Left hindlimb (tissue), 1 donor: ENCODE measurements at places on chromosomes 16 and 17.

- DNase-seq = no peak
Observed at GRCh38 chr16:31513884-31514283, 5.7 kb upstream of the RUSF1 start.

DNA sequence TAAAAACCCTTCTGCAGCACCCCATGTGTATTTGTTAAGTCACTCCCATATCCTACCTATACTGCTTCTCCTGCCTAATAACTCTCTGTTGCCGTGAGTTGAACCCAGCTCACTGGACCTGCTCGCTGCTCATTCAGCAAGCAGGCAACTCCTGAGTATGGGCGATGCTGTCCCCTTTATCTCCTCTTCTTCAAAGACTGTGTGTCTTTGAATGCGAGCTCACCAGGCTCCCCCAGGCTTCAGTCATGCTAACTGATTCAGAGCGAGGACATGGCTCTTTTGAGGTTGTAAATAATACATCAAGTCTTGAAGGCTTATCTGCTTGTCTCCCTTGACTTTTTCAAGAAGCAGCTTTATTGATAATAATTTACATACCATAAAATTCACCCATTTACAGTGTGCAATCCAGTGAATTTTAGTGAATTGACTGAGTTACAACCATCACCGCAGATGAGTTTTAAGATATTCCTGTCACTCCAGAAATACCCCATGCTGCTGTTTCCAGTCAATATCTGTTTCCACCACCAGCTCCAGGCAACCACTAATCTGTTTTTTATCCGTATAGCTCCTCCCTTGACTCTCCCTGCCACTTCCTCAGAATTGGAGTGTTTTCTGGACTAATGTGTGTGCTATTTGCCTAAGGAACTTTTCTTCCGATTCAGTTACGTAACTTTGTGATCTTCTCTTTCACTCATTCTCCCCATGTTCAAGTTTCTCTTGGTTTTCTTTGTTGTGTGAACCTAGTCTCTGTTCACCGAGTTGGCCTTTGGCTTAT lies 132.2 kb downstream of the SPECC1 start:
- DNase-seq = no peak

GRCh38 chr16:29726845-29727377 lies 18.9 kb downstream of the C16orf54 start:
- no peak for DNase-seq

GRCh38 chr17:38454532-38454931 lies 26.3 kb downstream of the ARHGAP23 start:
- DNase-seq = peak; percentile 78

GRCh38 chr16:67327743-67328142 lies 1.1 kb downstream of the LRRC36 start:
- no peak for DNase-seq

- no peak for DNase-seq
Observed at GRCh38 chr17:63916566-63917185, 2.0 kb downstream of the GH1 start.

DNA sequence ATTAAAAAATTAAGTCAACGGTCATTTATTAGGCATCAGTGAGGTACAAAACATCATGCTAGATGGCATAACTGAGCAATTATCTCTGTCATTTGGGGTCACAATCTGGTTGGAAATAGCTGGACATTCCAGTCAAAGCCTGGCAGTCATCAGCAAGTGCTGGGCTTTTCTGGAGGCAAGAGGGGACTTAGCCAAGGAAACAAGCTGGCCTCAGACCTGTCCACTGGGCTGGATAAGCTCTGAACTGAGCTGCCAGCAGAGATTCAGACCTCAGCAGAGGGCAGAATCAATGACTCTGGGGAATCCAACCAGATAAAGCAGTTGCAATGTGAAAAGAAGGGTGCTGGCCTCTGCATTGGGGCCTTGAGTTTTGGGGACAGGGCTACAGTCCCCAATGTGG lies 161.9 kb upstream of the NOL11 start:
- DNase-seq = no peak

DNA sequence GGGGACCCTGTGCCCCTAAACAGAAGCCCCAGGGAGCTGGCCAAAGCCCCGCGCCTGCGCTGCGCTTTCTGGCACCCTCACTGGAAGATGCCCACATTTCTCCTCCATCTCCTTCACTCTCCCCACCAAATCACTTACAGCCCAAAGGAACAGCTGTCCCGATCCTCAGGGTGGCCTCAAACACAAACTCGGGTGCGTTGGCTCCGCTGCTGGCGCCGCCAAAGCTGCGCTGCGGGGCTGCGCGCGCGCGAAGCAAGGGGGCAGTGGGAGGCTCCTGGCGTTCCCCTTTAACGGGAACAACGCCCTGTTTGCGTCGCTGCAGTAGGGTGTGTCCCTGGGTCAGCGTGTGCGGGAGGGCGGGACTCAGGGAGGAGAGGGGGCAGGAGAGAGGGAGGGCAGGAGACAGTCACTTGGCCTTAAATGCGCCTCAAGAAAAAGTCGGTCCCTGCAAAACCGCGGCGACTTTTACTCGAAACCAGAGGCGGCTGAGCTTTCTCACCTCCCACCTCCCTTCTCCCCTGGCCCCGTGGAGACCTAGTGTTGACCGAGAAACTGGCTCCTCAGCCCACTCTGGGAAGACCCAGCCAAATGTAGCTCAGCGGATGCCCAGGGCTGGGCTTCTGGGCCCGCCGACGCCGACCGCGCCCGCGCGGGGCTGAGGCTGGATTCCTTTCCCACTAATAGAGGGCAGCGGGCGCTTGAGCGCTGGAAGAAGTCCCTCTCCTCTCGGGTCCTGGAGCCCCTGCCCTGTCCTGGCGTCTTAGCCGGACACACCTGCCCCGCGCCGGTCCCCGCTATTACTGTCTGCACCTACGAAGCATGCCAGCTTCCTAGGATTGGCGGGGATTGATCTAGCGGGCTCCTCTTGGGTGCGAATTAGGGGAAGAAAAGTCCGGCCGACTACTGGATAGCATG lies 2.6 kb downstream of the PMP22 start:
- DNase-seq = peak; percentile 94

- DNase-seq = no peak
Observed at GRCh38 chr16:24753000-24753399, 23.5 kb downstream of the TNRC6A start.

DNA sequence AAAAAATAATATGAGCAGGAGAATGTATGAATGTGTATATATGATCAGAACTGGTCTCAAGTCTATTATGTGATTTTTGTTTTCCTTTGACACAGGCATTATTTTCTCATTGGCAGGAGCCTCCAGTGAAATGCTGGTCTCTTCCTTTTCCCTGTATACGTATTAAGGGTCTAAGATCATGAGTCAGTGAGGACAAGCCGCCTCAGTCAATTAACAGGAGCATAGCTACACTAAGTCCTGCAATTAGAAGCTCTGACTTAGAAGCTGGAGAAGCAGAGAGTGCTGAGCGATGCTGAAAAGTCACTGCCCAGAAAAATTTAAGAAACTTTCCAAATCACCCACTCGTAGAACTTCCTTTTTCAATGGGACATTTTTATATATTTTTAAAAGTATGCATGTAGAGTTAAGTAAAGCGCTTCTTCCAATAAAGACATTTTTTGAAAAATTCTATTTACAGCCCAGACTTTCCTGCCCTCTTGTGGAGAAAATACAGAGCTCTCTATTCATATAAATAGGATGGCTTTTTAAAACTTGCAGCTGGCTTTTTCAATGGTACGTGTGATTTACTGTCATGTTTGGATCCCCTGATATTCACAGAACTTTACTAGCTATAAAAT lies 70.2 kb upstream of the PSMD7 start:
- no peak for DNase-seq

DNA sequence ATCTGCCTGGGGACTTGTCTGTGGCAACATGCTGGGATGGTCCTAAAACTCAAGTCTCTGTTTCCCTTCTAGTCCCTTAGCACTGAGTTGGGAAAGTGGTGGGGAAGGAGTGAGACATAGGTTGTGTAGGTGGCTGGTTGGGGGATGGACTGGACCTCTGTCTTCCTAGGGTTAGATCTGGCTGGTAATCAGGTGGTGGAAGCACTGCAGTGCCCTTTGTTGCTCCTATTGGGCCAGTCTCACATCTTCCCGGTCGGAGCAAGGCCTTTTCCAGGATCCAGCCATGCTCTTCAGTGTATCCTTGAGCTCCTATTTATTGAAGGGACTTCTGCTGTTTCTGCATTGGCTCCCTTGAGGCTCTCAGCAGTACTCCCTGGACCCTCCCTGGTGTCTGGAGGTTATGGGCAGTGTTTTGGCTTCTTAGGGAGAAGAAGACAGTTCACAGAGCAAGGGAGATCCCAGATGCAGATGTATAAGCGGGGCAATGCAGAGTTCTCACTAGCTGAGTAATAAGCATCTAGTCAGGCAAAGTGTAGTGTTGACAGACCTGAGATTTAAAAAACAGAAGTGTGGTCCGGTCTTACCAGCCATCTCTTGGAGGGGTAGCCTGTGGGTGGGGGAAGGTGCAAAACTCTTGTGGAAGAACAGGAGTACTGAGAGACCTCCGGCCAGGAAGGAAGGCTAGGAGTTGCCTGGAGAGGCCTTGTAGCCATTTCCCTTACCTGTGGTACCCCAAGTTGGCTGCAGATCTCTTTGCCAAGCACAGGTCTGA lies 1.3 kb upstream of the NUTF2 start:
- no peak for DNase-seq

DNA sequence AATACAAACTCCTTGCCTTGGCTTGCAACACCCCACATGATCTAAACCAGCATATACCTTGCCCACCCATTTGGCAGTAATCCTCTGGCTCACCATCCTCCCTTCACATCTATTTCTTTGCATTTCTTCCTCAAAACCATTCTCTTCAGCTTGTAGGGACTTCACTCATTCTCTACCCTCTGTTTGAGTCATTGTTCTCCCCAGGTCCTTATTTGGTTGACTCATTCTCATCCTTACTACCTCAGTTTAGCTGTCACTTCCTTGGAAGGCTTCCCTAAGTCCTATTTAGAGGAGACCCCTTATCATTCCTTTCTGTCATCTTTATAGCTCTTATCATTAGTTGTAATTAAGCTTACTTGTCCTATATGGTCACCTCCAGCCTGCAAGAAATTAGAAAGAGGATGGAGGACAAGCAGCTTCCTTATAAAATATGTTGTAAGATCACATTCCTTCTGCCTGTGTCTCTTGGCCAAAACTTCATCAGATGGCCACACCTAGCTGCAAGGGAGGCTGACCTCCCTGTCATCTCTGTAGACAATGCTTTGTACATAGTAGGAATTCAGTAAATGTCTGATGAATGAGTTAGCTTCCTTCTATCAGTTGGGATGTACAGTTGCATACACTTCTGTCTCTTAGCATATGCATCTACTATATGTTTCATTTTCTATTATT lies 1.7 kb downstream of the TTC19 start:
- DNase-seq = no peak

GRCh38 chr16:75413951-75414350 lies 19.4 kb downstream of the CFDP1 start:
- no peak for DNase-seq

DNA sequence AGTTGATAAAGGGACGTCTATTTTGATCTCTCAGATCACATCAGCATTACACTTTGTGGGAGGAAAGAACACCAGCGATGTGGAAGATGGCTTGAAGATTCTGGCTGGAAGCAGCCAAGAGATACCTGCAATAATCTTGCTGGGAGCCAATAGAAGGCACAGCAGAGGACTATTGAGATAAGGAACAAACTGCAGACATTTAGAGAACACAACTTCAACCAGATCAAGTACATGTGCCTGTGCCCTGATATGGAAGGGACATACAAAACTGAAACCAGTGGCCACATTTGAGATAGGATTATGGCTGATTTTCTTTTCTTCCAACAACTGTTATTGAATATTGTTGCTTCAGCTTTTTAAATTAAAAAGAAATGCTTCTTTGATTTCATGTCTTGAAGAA lies 18.6 kb upstream of the PSMD7 start:
- DNase-seq = no peak

- DNase-seq = no peak
Observed at GRCh38 chr16:24526701-24527495, 12.5 kb upstream of the RBBP6 start.

DNA sequence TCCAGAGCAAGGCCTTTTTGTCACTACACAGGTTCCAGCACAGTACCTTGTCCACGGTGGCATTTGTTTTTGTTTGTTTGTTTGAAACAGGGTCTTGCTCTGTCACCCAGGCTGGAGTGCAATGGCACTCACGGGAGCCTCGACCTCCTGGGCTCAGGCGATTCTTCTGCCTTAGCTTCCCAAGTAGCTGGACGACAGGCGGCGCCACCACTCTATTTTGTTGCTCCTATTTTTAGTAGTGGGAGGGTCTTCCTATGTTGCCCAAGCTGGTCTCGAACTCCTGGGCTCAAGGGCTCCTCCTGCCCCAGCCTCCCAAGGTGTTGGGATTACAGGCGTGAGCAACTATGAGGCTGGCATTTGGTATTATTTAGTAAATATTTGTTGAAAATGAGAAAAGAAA lies 10.3 kb downstream of the MRC2 start:
- no peak for DNase-seq

- DNase-seq = no peak
Observed at GRCh38 chr16:83301971-83302370, 505.8 kb upstream of the HSBP1 start.

DNA sequence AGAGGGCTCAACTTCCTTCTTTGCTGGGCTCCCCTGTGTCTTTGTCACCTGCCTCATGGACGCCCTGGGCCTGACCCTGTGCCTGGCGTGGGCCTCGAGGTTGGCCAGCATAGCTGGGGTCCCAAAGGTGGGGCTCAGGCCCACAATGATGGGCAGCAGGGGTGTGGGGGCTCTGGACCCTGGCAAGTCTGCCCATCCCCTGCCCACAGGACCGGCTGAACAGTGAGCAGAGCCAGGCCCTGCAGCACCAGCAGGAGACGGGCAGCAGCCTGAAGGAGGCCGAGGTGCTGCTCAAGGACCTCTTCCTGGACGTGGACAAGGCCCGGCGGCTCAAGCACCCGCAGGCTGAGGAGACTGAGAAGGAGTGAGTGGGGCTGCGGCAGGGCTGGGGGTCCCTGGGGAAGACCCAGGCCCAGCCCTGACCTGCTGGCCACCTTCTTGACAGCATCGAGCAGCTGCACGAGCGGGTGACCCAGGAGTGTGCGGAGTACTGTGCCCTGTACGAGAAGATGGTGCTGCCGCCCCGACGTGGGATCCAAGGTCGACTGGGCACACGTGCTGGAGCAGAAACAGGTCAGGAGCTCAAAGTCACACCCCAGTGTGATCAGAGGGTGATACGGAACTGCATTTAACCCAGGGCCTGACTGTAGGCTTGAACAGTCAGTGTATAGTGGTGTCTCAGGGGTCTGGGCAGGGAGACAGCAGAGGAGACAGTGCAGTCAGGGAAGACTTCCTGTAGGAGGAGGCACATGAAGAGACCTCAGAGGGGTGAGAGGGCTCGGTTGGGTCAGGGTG lies 3.8 kb downstream of the EVPLL start:
- no peak for DNase-seq

- no peak for DNase-seq
Observed at GRCh38 chr17:80113033-80113484, 11.7 kb downstream of the GAA start.

DNA sequence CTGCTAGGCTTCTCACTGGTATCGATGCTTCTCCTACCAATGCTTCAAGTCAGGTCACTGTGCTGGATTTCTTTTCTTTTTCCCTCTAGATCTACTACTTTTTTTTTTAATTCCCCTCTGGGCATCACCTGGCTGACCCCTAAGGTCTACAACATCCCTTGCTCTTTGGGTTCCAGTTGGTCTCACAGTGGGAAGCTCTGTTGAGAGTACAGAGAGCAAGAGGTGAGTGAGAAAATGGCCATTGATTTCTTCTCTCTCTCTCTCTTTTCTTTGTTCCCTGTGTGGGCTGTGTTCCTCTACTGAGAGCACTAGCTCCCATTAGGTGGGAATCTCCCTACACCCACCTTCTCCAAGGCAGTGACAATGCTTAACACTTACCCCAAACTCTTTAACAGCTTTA lies 413.4 kb downstream of the KCNJ2 start:
- no peak for DNase-seq
